ENCODE measurements at places on chromosomes 13 and 19. TPM values are rescaled to one million over a fixed set of nuclear protein-coding genes. Genes with fewer than 3 reads are reported as not detected.

CRYL1 gene
- total RNA-seq, result 8.0 TPM

TLE6 gene
- 9.1 TPM for total RNA-seq

FFAR2 gene
- not detected for total RNA-seq

GJA3 gene
- total RNA-seq, result 10.2 TPM

S1PR2 gene
- total RNA-seq, result 8.7 TPM

WDR87 gene
- 12.1 TPM for total RNA-seq

PPAN gene
- total RNA-seq, result 68.1 TPM

CRB3 gene
- total RNA-seq, result 2.0 TPM

IRGC gene
- 218 TPM for total RNA-seq

GJB6 gene
- total RNA-seq, result 1.7 TPM

CYP4F22 gene
- 2.1 TPM for total RNA-seq

VSTM1 gene
- total RNA-seq, result not detected

ONECUT3 gene
- total RNA-seq, result 0.25 TPM

PCCA gene
- 39.2 TPM for total RNA-seq

ATP4B gene
- not detected for total RNA-seq

DZIP1 gene
- total RNA-seq, result 63.7 TPM

LATS2 gene
- 36.5 TPM for total RNA-seq

ZFP36 gene
- total RNA-seq, result 90.9 TPM

CDC16 gene
- 110 TPM for total RNA-seq

N4BP2L2 gene
- total RNA-seq, result 197 TPM

SPACA4 gene
- 147 TPM for total RNA-seq

CD177 gene
- 0.39 TPM for total RNA-seq

ZNF600 gene
- total RNA-seq, result 6.9 TPM

PRR20A gene
- total RNA-seq, result 0.16 TPM

GAPDHS gene
- 338 TPM for total RNA-seq

MISP gene
- total RNA-seq, result 1.1 TPM

SMAD9 gene
- total RNA-seq, result 10.9 TPM

FGF22 gene
- 1.8 TPM for total RNA-seq

TEX26 gene
- 5.5 TPM for total RNA-seq

ZNF880 gene
- 27.6 TPM for total RNA-seq
